A549 treated with DMSO at 1 μM for 4 hours (cell line): ENCODE measurements at places on chromosomes 16 and 17. TPM values are rescaled to one million over a fixed set of nuclear protein-coding genes. Genes with fewer than 3 reads are reported as not detected.

PRAC1 gene
- total RNA-seq: not detected in 5 replicates

CCL7 gene
- 0.29 to 0.50 TPM (median 0.45 TPM) in 5 replicates for total RNA-seq

CCL1 gene
- total RNA-seq: not detected in 5 replicates

ARL16 gene
- total RNA-seq: 48.6 to 52.2 TPM (median 50.3 TPM) in 5 replicates

B9D1 gene
- 42.5 to 47.4 TPM (median 43.4 TPM) in 5 replicates for total RNA-seq

PRR15L gene
- total RNA-seq: 0.12 to 0.22 TPM (median 0.15 TPM) in 3 of 5 replicates, not detected in the others

CISD3 gene
- 49.9 to 90.1 TPM (median 81.8 TPM) in 5 replicates for total RNA-seq

GUCY2D gene
- total RNA-seq: not detected in 5 replicates

C17orf50 gene
- 0.16 to 0.30 TPM (median 0.24 TPM) in 5 replicates for total RNA-seq

CBFA2T3 gene
- total RNA-seq: 0.18 to 0.57 TPM (median 0.46 TPM) in 5 replicates
